ENCODE measurements at places on chromosomes 11 and 22. TPM values are rescaled to one million over a fixed set of nuclear protein-coding genes. Genes with fewer than 3 reads are reported as not detected.

- peaks cover 43% of the 10 kb centered on the region for H3K4me1 ChIP-seq
- peaks cover 7% of the 10 kb centered on the region for H3K27me3 ChIP-seq
- DNase-seq, result no peak
- no peak overlapping the region for H3K4me3 ChIP-seq
- H3K36me3 ChIP-seq, result no peaks in the 10 kb centered on the region
These were observed 94.4 kb downstream of the SCN3B start for GRCh38 chr11:123560006-123560405.

The POTEH gene
- not detected for total RNA-seq

DNA sequence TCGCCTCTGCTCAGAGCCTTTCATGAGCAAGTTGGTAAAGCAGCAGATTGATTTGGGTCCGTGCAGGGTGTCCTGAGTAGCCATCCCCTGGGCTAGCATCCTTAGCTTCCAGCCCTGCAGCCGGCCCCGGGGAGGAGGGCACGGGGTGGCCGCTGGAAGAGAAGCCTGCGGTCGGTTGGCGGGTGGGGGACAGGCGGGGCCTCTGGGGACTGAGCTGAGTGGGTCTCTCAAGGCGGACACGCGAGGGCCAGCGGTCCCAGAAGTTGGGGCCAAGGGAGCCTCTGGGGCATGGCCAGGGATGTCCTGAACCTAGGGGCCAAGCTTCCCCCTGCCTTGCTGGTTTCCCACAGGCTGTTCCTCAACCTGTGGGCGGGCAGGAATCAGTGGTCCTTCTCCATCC is 143.0 kb downstream of the TBC1D22A start:
- no peak for DNase-seq
- H3K27ac ChIP-seq, result no peak overlapping the region
- H3K27me3 ChIP-seq, result peaks cover 7% of the 10 kb centered on the region
- peaks cover 20% of the 10 kb centered on the region for H3K36me3 ChIP-seq
- peaks cover 10% of the 10 kb centered on the region for H3K4me1 ChIP-seq

DNA sequence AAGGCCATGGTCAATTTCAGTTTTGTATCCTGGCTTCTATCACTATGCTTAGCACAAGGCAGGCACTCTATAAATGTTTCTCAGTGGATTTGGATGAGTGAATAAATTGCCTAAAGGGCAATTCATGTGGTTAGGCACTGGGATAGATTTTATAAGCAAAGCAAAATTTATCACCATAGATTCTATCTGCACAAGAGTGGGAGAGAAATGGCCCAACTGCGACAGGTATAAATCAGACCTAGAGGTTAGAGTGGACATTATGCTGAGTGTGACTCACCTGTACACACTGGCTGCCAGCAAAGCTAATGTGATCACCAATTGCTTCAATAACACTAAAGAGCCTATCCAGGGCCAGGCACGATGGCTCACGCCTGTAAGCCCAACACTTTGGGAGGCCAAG is 514.0 kb downstream of the BUD13 start:
- H3K27me3 ChIP-seq, result peaks cover 2% of the 10 kb centered on the region
- no peaks in the 10 kb centered on the region for H3K4me1 ChIP-seq
- no peaks in the 10 kb centered on the region for H3K36me3 ChIP-seq
- no peak for DNase-seq
- no peak overlapping the region for H3K4me3 ChIP-seq

DNA sequence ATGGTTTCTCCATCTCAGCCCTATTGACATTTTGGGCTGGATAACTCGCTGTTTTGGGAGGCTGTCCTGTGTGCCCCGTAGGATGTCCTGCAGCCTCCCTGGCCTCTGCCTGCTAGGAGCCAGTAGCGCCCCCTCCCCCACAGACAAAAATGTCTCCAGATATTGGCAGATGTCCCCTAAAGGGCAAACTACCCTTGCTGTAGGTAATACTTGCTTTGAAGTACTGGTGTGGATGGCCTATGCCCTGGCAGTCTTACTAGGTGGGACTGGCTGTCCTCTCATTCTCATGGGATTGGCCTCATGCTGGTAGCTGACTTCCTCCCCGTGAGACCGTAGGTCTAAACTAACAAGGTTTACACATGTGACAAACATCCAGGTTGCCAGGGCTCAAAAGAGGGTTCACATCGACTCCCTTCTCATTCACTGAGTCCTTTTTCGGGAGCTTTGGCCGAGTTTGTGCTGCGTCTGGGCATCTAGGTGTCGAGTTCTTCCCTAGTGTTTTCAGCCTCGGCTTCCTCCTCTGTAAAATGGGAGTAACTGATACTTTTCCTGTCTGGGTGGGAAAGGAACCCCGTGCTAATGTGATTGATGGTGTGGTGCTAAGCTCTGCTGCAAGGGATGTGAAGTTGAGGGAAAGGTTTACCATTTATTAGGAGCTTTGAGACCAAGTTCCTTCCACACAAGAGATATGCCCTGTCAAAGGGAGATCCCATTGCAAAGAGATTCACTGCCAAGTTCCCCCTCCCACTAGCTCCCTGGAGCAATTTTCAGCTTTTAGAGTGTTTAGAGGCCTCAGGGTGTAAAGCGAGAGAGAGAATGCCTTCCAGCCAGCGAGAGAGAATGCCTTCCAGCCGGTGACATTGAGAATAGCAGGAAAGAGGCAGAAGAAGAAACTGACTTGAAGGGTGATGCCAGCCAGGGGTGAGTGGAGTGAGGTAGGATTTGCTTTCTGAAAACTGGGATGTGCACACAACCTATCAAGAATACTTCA is 17.0 kb downstream of the PTPRJ start:
- H3K4me1 ChIP-seq, result no peaks in the 10 kb centered on the region
- DNase-seq, result no peak
- H3K4me3 ChIP-seq, result no peak overlapping the region
- no peaks in the 10 kb centered on the region for H3K36me3 ChIP-seq
- peaks cover 2% of the 10 kb centered on the region for H3K27me3 ChIP-seq

DNA sequence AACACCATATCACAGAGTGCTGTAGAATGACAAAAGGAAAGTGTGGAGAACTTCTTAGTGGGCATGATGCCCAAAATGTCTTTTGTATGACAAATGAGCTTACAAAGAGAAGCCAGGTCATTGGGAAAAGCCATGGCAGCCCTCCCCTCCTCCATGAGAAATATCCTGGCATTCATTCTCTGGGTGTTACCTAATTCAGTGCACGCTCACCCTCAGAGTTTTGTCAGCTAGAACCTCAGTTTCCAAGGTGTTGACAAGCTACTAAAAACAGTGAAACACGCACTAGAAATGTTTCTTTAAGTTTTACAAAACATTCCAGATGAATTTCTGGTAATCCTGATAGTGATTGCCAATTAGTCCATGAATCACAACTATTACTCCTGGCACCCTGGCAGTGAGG is 105.4 kb upstream of the FSHB start:
- DNase-seq, result no peak
- H3K4me1 ChIP-seq, result no peaks in the 10 kb centered on the region
- H3K27me3 ChIP-seq, result no peaks in the 10 kb centered on the region
- no peak overlapping the region for H3K27ac ChIP-seq
- H3K4me3 ChIP-seq, result no peak overlapping the region
- no peaks in the 10 kb centered on the region for H3K36me3 ChIP-seq

- DNase-seq, result no peak
- no peak overlapping the region for H3K4me3 ChIP-seq
- peaks cover 4% of the 10 kb centered on the region for H3K27me3 ChIP-seq
- H3K27ac ChIP-seq, result no peak overlapping the region
These were observed 36.0 kb downstream of the CAPN1 start for GRCh38 chr11:65217441-65218423.

GRCh38 chr11:117143871-117144476 is at the start of gene PAFAH1B2:
Gene PAFAH1B2, plus strand, starts transcription at chr11:117144287. Its CDS starts 8,161 bp downstream, at chr11:117152448.
- H3K4me1 ChIP-seq, result peaks cover 24% of the 10 kb centered on the region
- peak; percentile 87 for DNase-seq
- peak within 1 kb of the TSS; percentile 99 for H3K4me3 ChIP-seq
- peak within 1 kb of the TSS; percentile 95 for H3K27ac ChIP-seq

The BARX2 gene
- 0.18 TPM for total RNA-seq

The FAM227A gene
- total RNA-seq, result 2.5 TPM

The ART5 gene
- total RNA-seq, result 9.7 TPM

The OR8A1 gene
- 0.46 TPM for total RNA-seq

The KIF18A gene
- 4.9 TPM for total RNA-seq

DNA sequence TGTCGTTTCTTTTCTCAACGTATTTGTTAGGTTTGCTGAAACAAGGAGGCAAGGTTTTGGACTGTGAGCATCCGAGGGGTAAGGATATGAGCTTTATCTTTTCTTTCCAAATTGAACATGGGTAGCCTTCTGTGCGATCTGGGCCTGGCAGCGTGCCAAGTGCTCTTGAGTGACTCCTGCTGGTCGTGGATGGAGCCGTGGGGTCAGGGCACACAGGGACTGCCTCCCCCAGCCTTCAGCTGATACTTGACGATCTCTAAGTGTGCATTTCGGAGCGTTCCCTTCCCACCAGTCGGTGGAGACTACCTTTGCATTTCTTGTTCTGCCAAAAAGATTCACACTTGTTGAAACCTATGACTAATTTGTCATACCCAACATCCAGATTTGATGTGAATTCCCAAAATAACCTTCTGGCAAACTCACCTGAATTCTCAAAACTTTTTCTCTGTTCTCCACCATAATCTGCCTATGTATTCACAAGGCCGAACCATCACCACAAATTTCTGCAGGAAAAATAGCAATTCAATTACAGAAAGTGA is 40.1 kb upstream of the CLMP start:
- no peak overlapping the region for H3K27ac ChIP-seq
- H3K36me3 ChIP-seq, result no peaks in the 10 kb centered on the region
- H3K4me1 ChIP-seq, result no peaks in the 10 kb centered on the region
- peak; percentile 60 for DNase-seq

- DNase-seq, result no peak
- no peaks in the 10 kb centered on the region for H3K36me3 ChIP-seq
- H3K27me3 ChIP-seq, result no peaks in the 10 kb centered on the region
- H3K27ac ChIP-seq, result no peak overlapping the region
- no peaks in the 10 kb centered on the region for H3K4me1 ChIP-seq
These were observed 136.4 kb upstream of the SYN3 start for GRCh38 chr22:33194529-33195077.

DNA sequence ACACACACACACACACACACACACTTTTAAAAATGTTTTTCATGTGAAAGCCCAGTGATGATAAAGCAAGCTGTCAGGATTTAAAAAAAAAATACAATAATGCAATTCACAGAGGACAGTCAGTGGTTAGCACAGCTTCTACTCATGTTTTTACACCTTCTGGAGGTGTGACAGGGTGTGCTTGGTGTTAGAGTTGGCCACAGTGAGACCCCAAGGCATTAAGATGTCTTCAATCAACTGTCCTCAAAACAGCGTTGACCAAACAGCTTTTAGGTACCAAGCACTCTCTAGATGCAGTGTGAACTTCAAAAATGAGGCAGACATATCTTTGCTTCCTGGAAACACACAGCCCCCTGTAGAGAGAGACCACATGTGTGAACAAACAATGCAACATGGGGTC is 166.4 kb upstream of the TBCEL start:
- no peak overlapping the region for H3K4me3 ChIP-seq
- no peak overlapping the region for H3K27ac ChIP-seq
- no peaks in the 10 kb centered on the region for H3K36me3 ChIP-seq
- DNase-seq, result no peak
- H3K4me1 ChIP-seq, result peaks cover 19% of the 10 kb centered on the region
- H3K27me3 ChIP-seq, result peaks cover 2% of the 10 kb centered on the region

The SCN4B gene
- 3.1 TPM for total RNA-seq

DNA sequence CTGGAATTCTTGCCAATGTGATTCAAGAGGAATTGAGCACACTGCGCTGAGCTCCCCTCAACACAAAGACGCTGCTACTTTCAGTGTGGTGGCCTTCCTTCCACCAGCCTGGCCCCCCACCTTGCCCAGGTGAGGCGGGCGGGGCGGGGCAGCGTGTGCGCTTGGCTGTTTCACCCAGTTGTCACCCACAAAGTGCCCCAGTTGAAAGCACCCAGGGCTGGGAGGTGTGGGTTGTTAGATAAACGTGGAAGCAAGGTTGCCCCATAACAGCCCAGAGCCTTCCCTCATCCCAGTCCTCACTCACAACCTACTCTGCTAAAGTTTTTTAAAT is 43.1 kb downstream of the CACNG2 start:
- no peak overlapping the region for H3K27ac ChIP-seq
- no peak for DNase-seq
- H3K4me3 ChIP-seq, result no peak overlapping the region
- H3K27me3 ChIP-seq, result peaks cover 4% of the 10 kb centered on the region
- no peaks in the 10 kb centered on the region for H3K4me1 ChIP-seq
- H3K36me3 ChIP-seq, result no peaks in the 10 kb centered on the region

DNA sequence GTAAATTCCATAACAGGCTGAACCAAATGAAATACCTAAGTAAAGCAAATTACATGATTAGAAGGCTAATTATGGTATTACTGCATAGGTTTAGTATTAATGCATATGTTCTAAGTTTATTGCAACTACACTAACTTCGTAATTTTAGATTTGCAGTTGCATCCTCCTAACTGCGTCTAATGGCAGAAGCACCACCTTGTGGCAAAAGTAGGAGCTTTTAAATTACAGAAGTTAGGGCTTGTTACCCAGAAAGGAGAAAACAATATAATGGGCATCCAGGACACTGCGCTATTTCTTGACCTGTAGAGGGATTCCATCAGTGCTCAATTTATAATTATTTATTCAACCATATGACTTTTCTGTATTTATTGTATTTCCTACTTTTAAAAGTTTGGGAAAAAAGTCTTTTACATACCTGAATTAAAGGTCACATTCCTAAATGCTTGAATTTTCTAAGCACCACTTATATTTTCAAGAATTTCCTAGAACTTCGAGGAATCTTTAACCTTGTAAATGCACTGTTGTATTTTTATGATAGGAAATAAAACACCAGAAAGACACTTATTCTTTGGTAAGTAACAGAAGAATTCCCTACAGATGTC is 16.3 kb upstream of the GPR83 start:
- H3K4me3 ChIP-seq, result no peak overlapping the region
- H3K27ac ChIP-seq, result no peak overlapping the region
- H3K27me3 ChIP-seq, result no peaks in the 10 kb centered on the region
- no peak for DNase-seq

The OR2D2 gene
- 0.64 TPM for total RNA-seq

The C22orf42 gene
- total RNA-seq, result not detected

DNA sequence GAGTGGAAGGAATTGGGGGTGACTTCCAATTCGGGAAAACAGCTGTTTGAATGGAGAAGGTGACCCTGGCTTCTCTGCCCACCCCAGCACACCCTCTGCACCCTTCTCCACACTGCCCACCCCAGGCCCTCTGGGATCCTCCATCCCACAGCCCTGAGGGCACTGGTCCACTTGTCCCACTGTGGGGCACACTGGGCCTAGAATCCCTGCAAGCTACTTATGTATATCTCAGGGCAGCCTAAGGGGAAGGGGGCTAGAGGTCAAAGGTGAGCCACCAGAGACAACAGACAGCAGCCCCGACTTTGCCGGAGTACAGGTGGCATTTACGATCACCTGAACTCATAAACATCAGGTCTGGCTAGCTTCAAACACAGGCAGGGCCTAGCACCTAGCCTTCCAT is 673 bp upstream of the SCUBE2 start:
- H3K36me3 ChIP-seq, result no peaks in the 10 kb centered on the region
- no peak overlapping the region for H3K4me3 ChIP-seq
- no peaks in the 10 kb centered on the region for H3K4me1 ChIP-seq
- peaks cover 11% of the 10 kb centered on the region for H3K27me3 ChIP-seq
